ENCODE measurements at places on chromosomes 7 and 10.
A peak's percentile ranks its signal among the peaks of the same experiment; 100 is the strongest.

GRCh38 chr10:50593523-50594376 lies 30.0 kb downstream of the SGMS1 start:
- DNase-seq: no peak

DNA sequence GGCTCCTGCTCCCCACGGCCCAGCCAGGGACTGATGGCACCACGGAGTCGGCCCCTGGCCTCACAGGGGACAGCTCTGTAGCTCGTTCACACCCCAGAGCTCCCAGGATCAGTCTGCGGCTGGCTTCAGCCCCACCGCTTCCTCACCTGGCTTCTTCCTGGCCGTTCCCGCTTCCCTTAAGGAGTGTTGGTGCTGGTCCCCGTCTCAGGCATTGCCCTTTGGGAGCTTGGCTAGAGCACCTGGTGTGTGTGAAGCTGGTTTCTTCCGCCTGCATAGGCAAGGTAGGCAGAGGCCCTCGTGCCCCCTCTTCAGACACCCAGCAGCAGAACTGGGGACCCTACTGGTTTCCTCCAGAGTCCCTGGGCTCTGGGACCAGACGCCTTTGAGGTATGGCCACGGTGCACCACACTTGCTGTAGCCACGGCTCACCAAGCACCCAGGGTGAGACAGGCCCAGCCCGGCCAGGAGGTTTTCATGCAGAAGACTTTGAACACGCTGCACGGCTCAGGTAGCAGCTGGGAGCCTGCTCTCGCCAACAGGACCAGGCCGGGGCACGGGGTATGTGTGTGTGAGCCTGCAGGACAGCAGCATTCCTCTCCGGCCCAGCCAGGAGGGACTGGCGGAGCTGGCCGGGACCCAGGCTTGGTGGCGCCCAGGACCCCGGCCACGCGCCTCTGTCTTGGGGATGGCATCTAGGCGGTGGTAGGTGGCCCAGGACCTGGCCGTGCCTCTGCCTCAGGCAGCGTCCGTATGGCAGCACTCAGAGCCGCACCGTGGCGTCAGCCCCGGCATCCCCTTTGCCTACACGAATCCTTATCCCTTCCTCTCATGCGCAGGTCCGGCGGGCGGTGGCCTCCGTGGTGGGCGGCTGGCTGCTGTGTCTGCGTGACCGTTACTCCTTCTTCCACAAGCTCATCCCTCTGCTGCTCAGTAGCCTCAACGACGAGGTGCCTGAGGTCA lies 13.2 kb upstream of the PRKAR1B start:
- DNase-seq: no peak

DNA sequence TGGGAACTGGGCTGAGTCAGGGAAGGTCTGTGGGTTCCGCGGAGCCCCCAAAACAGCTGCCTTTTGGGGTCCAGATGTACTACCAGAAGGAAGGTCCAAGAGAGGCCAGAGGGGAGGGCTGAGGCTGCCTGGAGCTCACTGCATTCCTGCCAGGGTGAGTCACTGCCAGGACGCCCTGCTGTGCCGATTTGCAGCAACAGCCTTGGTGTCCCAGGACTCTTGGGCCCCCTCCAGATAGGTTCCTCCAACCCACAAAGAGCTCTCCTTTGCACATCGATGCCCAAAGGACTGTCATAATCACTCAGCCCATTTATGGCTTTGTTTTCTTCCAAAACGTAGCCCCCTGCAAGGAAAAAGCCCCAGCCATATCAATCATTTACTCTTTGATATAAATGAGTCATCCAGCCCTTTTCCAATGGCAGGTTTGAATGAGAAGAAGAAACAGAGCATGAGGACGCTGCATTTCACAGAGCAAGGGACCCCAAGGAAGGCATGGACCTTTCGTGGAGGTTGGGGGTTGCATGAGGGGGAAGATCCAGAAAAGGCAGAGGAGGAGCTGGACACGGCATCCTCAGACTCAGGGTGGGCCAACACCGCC lies 32.2 kb upstream of the COL13A1 start:
- DNase-seq: no peak

- peak; percentile 80 for DNase-seq
Measured at GRCh38 chr7:44534501-44534900, 6.6 kb downstream of the NPC1L1 start.

DNA sequence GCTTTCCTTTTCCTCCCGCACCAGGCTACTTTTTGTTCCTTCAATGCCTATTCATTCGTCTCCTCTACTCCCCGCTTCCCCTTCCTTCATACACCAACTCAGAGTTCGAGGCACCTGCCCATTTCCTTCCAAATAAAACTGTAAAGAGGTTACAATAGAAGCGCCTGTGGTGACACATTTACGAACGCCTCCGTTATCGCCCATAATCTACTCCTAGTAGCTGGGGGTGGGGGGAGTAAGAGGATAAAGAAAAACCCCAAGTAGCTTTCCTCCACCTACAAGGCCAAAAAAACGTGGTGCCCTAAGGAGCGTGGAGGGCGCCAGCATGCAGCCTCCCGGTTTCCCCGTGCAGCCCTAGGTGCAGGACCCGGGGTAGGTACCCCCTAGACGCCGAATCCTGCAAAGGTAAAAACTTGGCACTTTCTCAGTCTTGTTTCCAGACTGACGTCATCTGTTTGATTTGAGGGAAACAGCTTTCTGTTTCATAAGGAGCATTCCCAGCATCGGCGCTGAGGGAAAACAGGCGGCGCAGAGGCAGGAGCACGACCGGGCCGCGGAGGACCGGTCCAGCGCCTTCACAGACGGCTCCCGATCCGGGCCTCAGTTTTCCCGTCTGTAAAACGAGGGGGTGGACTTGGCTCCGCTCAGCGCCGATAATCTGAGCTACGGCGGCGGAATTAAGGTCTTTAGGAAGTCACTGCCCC lies 922 bp downstream of the PPA1 start:
- peak; percentile 58 for DNase-seq

GRCh38 chr7:85336086-85336485 lies 149.2 kb upstream of the SEMA3D start:
- no peak for DNase-seq

DNA sequence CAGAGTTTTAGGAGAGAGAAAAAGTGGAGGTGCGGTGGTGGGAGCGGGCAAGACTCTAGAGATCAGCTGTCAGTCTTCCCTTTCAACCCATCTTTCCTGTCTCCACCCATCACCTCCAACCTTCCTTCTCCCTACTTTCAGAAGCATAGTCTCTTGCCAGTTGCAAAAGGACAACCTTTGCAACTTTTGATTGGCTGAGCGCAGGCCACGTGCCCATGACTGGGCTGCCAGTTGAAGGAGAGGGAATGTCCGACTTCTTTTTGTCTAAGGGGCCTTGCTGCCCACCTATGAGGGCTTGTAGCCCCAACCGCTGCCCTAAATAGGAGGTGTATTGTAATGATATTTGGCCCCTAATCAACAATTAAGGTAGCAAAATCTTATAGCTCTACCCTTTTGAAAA lies 12.6 kb downstream of the CYP26A1 start:
- no peak for DNase-seq

DNA sequence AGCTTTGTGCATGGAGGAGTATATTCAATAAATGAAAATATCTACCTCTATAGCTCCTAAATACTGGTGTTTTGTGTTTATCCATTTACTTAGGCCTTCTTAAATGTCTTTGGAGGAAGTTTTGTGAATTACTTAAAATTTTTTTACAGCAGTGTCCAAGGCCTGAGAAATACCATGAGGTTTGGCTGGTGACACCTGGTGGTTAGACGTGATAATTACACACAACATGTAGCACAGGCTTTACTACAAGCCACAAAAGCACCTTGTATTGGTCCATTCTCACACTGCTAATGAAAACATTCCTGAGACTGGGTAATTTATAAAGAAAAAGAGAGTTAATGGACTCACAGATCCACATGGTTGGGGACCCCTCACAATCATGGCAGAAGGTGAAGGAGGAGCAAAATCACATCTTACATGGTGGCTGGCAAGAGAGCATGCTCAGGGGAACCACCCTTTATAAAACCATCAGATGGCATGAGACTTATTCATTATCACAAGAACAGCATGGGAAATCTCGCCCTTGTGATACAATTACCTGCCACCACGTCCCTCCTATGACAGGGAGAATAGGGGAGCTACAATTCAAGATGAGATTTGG lies 20.6 kb downstream of the HYAL4 start:
- peak; percentile 66 for DNase-seq

DNA sequence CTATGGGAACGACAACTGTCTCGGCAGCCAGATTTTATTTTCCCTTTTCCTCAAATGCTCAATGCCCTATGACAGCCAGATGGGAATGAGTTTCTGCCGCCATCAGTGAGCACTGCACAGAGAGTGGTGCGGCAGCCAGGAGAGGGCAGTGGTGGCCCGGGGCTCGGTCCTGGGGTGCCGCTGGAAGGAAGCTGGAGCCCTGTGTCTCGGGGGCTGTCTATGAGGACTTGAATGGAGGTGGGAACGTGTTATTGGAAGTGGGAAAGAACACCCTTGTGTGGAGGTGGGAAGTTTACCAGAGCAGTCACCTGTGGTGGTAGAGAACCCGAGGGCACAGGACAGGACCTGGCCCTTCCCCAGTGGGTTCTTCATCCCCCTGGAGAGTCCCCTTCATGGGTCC lies 35.8 kb downstream of the JAKMIP3 start:
- no peak for DNase-seq

GRCh38 chr10:103690281-103690680 lies 165.1 kb downstream of the SH3PXD2A start:
- no peak for DNase-seq
